ENCODE measurements at places on chromosomes 16 and 17.
A peak's percentile ranks its signal among the peaks of the same experiment; 100 is the strongest.

DNA sequence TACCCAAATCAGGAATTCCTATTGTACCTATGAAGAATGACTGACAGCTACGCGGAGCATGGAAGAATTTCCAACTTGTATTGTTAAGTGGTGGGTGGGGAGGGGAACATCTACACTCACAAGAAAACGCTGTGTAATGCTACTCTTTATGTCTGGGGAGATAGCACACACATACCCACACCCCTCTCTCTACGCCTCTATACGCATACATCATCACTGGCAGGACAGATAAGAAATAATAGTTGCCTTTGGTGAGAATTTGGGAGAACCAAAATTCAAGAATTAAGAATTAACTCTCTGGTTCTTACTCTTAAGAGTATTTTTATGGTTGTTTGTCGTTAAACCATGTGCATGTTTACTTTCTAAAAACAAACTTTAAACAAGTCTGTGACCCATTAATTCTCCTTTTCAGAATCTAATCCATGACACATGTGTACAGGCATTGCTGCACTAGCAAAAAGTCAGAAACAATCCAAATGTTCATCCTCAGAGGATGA is 33.9 kb downstream of the CREBBP start:
- no peak for DNase-seq

DNA sequence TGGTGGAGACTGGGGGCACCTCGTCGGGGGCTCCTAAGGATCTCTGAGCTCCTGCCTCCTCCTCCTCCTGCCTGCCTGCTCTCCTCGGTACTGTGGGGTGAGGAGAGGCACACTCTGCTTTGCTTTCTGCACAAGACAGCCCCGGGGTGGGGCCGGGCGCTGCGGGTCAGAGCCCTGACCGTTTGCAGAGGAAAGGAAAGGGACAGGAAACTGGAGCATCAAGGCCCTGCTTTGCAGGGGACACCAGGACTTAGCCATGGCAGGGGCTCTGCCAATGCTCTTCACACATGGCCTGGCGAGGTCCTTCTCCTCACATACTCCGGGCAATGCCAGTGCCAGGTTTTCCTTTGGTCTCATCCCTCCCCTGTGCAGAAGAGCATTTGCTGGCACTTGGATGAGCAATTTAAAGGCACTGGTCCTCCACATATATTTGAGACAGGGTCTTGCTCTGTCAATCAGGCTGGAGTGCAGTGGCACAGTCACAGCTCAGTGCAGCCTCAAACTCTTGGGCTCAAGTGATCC is 23.8 kb upstream of the DOC2B start:
- no peak for DNase-seq

- peak; percentile 71 for DNase-seq
Measured at GRCh38 chr17:42459801-42460281, 1.2 kb downstream of the ATP6V0A1 start.

- peak; percentile 54 for DNase-seq
Measured at GRCh38 chr17:39653662-39654331, 11.4 kb upstream of the TCAP start.

DNA sequence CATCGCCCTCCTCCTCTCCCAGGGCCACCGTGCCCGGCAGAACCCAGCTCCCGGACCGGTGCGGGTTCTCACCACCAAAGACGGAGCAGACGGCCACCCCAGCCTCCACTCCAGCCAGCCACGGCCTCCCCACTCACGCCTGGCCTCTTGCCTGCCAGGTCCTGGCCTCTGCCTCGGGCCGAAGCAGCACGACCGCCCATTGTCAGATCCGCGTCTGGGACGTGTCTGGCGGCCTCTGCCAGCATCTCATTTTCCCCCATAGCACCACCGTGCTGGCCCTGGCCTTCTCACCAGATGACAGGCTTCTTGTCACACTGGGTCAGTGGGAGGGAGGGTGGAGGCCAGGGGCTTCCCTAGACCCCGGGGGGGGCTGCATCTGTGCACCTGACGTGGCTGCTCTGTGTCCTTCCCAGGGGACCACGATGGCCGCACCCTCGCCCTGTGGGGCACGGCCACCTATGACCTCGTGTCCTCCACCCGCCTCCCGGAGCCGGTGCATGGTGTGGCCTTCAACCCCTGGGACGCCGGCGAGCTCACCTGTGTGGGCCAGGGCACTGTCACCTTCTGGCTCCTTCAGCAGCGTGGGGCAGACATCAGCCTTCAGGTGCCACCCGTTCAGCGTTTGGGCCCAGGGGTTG is 6.6 kb upstream of the RHOT2 start:
- no peak for DNase-seq

GRCh38 chr16:17451843-17452242 is 18.9 kb downstream of the XYLT1 start:
- no peak for DNase-seq

DNA sequence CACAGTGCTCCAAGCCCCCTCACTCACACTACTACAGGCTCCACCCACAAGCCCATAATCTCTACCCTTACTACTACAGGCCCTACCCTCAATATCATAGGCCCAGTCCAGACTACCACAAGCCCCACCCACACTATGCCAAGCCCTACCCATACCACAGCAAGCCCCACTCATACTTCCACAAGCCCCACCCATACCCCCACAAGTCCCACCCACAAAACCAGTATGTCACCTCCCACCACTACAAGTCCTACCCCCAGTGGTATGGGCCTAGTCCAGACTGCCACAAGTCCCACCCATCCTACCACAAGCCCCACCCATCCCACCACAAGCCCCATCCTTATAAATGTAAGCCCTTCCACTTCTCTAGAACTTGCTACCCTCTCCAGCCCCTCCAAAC is 13.8 kb downstream of the RIPOR1 start:
- peak; percentile 88 for DNase-seq

- no peak for DNase-seq
Measured at GRCh38 chr17:78345791-78346494, 13.9 kb downstream of the SOCS3 start.

- DNase-seq = peak; percentile 82
Measured at GRCh38 chr17:82297280-82297713, 20.1 kb downstream of the CD7 start.

- no peak for DNase-seq
Measured at GRCh38 chr17:144936-145670, 7.7 kb downstream of the SCGB1C2 start.

DNA sequence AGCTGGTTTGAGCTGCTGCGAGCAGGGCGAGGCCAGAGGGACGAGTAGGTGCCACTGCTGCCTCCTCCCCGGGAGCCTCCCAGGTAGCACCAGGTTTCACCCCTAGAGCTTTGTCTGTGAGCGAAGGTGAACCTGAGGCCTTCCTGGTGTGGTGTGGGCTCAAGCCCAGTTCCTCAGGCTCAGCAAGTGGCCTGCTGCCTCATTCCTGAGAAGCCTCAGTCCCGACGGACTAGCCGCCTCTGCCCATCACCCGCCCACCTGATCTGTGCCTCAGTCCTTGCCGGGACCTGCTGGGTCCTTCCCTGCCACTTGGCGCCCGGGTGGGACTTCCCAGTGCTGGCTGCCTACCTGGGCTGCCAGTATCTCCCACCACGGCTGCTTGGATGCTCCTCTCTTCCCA is 1.7 kb downstream of the NLRC3 start:
- no peak for DNase-seq

GRCh38 chr16:78249056-78249455 is 149.6 kb downstream of the WWOX start:
- no peak for DNase-seq

GRCh38 chr16:11742093-11742535 is 543 bp downstream of the TXNDC11 start:
- DNase-seq = peak; percentile 32

DNA sequence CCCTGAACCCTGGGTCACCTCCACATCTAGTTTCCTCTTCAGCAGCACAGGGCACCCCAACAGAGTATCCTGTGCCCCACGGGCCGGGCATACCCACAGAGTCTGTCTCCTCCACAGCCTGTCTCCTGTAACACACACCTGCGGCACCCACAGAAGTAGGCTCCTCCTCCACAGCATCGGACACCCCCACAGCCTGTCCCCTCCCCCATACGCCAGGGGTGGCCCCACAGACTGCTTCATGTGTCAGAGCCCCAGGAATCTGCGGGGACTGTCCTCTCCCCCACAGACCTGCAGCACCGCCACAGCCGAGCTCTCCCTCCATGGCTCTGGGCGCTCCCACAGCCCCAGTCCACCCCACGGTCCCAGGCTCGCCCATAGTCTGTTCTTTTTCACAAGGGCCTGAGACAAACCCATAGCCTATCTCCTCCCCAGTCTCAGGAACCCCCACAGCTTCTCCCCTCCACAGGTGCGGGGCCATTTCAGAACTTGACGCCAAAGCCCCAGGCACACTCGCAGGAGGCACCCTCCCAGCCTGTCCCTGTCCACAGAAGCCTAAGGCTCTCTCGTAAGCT is 1.4 kb downstream of the KIAA0753 start:
- no peak for DNase-seq

GRCh38 chr17:28812748-28813377 is 29.7 kb downstream of the FAM222B start:
- peak; percentile 58 for DNase-seq

DNA sequence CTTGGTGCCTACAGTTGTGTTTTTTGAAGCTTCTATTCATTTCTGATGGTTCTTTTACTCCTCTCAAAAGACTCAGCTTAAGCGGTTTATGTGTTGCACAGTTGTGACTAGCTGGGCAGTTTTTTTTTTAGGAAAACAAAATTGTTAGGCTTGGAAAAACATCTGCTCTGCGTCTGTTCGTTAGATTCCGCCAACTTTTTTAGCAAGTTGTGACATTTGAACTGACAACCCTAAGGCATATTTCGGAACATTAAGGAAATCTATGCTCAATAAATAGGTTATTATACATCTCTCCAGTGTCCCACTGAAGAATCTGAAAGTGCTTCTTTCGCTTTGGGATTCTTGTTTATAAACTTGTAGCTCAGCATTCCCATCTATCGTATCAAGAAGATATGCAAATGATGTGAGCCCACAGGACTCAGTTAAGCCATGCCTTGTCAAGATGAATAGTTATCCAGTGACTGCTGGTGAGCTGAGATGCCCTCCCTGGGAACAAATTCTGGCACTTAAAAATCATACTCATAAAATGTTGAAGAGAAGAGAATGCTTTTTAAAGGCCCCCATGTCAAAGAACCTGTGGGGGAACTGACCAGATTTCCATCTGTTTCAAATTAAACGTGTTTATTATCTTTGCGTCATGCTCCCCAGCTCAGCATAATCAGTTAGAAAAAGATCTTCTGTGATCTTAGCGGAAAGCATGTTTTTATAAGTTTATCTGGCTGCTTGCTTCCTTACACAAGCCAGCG is 109.0 kb upstream of the FAM20A start:
- DNase-seq = peak; percentile 96

GRCh38 chr16:83817022-83817421 is 9.2 kb downstream of the HSBP1 start:
- DNase-seq = no peak

- DNase-seq = no peak
Measured at GRCh38 chr17:53560953-53561352, 261.8 kb upstream of the KIF2B start.

DNA sequence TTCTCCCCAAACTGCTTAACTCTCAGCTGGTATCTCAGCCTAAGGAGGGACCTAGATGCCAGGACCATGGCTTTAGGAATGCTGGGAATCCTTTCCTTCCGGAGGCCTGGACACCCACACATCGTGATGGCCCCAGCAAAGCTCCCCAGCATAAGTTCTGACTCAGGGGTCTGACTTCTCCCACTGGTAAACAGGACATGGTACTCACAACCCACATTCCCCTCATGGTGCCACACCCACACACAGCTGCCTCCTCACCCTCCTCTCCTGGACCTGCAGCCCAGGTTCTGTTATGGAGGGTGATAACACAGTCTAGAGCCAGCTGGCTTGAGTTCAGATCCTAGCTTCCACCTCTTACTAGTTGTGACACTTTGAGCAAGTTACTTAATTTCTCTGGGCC is 719 bp upstream of the RNF227 start:
- peak; percentile 84 for DNase-seq

DNA sequence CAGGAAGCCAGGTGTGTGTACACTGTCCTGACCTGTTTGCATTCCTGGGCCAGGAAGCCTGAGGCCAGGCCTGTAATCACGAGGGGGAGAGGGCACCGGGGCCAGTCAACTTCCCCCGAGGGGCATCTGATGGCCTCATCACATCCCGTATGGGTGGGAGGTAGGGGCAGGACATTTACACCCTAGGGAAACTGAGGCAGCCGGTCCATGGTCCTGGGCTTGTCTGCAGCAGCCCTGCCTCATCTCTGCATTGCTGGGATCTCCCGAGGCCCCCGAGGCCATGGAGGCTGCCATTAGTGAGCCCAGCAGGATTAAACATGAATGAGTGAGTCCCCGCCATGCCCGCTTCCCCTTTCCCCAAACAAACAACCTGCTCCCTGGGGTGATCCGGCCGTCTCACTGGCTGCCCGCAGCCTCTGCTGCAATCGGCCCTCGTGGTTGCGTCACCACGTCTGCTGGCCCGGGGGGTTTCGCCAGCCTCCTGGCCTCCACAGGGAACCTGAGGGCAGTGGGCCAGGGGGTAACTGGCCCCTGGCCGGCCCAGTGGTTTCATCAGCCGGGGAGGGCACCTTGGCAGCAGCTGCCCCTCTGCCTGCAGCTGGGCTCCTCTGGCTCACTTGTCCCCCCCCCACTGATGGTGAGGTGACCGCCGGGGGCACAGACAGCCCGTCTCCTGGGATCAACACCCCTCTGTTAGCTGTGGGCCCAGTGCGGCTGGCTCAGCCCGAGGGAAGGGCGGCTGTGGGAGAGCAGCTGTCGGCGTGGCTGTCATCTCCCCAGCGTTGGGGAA is 88.3 kb upstream of the GSE1 start:
- DNase-seq = peak; percentile 43

DNA sequence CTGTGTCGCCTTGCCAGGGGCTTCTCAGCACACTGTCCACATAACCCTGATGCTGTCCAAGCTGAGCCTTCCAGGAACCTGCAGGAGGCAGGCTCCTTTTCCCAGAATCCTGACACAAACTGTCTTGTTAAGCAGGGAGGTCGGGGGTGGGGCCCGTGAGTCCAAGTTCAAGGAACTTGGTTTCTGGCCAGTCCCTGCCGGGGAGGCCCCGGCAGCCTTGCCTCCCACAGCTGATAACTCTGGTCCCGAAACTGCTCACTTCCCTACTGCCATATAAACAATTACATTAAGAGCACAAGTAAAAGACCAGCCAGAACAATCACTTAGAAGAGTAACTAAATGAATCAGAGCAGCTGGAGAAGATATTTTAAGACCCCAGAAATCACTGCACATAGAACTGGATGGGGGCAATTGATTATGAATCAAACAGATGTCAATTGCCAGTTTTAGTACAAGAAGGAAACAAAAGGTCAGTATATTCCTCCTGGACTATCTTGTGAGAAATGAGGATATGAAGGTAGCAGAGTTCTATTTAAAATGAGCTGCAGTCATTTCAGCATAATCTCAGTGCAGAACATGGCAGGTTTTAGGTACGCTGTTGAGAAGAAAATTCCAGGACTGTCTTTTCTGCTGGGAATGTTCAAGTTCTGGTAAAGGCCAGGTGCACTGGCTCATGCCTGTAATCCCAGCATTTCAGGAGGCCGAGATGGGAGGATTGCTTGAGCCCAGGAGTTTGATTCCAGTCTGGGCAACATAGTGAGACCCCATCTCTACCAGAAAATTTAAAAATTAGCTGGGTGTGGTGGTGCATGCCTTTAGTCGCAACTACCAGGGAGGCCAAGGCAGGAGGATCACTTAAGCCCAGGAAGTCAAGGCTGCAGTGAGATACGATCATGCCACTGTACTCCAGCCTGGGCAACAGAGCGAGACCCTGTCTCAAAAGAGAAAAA is 169.8 kb downstream of the PITPNC1 start:
- peak; percentile 53 for DNase-seq

GRCh38 chr17:31724026-31724425 is 135.0 kb downstream of the COPRS start:
- peak; percentile 89 for DNase-seq

- no peak for DNase-seq
Measured at GRCh38 chr16:85619101-85619891, 6.2 kb downstream of the GSE1 start.

All from EH (cell line).